ENCODE measurements at places on chromosomes 3 and 15.

DNA sequence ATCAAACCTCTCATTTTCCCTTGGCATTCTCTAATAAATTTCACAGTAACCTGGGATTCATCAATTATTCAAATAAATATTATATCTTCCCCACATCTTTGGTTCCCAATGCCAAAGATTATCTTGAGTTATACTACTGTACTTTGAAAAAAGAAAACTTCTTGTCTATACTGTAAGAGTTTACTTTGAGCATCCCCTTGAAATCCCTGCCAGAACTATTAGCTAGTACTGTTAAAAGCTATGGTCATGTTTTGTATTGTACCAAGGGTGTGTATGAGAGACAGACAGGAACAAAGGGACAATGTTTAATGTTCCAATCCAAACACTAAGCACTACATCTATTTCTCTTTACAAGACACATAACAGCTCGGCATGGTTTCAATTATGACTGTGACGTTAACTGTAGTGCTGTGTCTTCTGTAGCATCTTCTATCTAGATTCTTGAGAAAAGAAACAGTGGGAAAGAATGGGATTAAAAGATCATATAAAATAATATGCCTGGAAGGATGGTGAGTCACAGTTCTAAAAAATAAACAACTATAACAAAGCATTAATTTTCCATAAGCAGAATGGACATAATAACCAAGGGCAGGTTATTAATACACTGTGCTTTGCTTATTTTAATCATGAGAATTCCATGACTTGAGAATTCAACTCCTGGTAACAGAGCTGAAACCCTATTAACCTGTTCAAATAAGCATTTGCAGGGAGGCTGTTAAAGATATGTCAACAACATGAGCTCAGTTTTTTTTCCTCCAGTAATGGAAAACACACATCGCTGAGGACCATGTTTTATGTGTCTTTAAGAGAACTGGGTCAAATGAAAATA lies 71.1 kb downstream of the ALDH1A2 start:
- no peak for DNase-seq

DNA sequence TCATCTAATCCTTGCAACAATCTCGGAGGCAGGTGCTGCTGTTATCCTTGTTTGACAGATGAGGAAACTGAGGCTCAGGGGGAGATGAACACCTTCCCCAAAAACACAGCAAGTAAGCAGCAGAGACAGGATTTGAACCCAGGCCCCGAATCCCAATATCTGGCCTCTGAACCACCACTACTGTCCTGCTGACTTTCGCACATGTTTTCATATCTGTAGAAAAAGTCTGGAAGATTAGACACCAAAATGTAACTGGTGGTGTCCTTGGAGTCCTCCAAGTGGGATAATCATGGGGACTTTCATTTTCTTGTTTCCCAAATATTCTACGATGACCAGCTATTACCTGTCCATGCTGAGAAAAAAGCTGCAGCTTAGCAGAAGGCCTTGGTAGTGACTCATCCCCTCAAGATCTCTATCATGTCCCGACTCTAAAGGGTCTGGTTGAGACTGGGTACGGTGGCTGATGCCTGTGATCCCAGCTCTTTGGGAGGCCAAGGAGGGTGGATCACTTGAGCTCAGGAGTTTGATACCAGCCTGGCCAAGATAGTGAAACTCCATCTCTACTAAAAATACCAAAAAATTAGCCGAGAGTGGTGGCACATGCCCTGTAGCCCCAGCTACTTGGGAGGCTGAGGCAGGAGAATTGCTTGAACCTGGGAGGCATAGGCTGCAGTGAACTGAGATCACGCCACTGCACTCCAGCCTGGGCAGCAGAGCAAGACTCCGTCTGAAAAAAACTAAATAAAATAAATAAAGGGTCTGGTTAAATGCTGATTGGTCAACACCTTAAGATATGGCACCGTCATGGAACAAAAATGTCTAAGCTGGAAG lies 8.6 kb downstream of the IRAK2 start:
- no peak for DNase-seq

- DNase-seq = peak; percentile 70
Measured at GRCh38 chr15:33735637-33736247, 232.6 kb upstream of the CHRM5 start.

DNA sequence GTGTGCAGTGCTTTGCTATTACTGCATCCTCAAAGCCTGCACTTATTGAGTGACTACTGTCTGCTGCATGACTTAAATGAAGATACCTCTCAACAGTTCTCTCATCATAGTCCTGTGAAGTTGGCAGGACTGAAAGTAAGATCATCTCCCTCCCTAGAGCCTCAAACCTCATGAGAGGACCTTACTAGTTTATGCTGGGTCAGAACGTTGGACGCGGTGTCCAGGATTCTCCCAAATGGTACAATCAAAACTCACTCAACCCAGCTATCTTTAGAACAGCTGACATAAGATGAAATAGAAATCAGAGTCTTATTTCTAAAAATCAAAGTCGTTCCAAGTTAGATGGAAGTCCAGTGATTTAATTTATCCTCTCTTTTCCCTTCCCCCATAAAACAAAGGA lies 219.7 kb downstream of the PDZRN3 start:
- DNase-seq = no peak

GRCh38 chr3:99920481-99921376 lies 103.1 kb downstream of the CMSS1 start:
- no peak for DNase-seq

DNA sequence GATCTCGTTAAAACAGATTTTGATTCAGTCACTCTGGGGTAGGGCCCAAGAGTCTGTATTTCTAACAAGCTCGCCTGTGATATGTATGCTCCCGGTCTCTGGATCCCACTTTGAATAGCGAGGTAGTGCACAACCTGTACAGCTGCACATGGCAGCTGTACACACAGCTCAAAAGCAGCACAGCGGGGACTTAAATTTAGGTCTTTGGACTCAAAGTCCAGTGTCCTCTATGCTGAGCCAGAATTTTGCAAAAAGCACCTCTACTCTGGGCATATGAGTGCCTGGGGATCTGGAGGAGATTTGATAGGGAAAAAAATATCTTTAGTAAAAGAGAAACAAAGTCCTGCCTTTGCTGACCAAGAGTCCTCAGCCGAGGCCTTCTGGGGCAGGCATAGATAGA lies 83.1 kb downstream of the HMG20A start:
- no peak for DNase-seq

DNA sequence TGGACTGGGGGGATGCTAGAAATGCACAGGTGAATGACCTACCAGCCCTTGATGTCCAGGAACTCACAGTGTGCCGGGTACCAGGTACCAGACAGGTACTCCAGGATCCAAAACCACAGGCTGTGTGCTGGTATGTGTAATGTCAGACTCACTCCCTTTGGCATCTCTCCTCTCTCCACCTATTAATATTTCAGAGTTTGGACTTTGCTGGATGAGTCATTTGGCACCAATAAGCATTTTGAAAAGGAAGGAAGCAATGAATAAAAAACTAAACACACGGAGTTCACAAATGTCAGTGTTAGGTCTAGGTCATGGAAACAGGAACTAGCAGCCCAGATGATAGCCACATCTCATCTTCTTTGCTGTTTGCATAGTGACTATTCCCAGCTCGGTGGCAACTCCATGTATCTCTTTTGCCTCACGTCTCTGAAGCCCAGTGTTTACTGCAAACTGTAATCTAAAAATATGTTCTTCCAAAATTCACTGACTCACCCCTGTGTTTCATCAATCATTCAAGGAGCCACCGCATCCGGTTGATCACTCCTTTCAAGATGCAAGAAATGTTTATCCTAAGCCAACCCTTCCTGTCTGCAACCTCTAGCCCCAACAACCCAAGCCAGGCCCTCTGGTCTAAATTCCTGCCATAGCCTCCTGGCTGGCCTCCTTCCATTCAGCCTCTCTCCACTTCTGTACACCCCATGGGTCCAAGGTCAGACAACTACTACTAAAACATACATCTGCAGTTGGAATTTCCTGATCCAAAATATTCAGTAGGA lies 8.4 kb downstream of the ITGB5 start:
- no peak for DNase-seq

DNA sequence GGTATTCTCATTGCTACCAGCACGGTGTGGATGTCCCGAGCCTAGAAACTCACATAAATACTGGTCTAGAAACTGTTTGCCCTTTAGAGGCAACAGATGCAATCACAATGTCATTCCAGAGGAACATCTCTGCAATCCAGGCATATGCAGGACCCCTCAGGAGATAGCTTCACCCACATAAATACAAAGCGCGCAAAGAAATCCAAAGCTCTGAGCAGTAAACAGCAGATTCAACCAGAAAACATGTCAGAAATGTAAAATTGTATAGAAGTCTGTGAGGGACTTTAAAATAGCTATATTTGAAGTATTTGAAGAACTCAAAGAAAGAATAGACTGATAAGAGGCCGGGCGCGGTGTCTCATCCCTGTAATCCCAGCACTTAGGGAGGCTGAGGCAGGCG lies 291.7 kb downstream of the FAM43A start:
- DNase-seq = no peak

GRCh38 chr3:122563717-122564025 lies 429 bp downstream of the PARP9 start:
- DNase-seq = peak; percentile 20

- DNase-seq = no peak
Measured at GRCh38 chr3:46845397-46845859, 17.8 kb downstream of the MYL3 start.

DNA sequence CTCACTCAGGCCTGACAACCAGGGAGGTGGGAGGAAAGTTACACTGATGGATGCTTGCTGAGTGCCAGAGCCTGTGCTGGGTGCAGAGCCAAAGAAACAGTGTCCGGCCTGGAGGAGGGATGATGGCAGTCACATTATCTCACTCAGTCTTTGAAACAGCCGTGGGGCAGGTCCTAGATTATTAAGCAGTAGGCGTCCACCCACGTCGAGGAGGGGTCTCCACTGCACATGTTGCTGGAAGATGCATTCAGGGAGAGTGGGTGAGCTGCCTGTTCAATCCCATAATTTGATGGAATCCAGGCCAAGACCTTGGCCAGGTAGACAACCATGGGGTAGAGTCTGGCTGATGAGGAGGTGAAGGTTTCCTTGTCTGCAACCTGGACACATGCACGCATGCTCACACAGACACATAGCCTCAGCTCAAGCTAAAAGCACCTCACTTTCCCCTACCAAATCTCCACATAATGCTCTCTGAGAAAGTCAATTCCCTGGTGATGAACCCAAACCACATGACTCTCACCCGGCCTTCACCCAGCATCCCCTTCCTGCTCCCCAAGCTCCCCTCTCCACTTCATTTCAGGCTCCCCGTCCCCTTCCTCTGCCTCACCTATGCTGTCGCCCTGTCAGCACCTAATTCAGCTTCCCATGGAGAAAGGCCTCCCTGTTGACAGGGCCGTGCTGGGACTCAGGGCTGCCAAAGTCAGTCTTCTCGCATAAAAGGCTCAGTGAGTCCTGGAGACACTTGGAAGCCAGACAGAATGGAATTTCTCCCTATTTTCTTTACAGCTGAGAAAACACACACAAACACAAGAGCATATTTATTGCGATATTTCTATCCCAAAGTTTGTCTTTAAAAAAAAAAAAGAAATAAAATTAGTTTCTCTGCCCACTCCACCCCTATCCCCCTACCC lies 29.8 kb downstream of the ACAN start:
- DNase-seq = no peak

- DNase-seq = peak; percentile 79
Measured at GRCh38 chr15:78638658-78639314, 2.2 kb downstream of the CHRNB4 start.

GRCh38 chr3:1228289-1228688 lies 135.5 kb downstream of the CNTN6 start:
- DNase-seq = no peak

- DNase-seq = peak; percentile 81
Measured at GRCh38 chr3:129277829-129278271, 820 bp upstream of the HMCES start.

DNA sequence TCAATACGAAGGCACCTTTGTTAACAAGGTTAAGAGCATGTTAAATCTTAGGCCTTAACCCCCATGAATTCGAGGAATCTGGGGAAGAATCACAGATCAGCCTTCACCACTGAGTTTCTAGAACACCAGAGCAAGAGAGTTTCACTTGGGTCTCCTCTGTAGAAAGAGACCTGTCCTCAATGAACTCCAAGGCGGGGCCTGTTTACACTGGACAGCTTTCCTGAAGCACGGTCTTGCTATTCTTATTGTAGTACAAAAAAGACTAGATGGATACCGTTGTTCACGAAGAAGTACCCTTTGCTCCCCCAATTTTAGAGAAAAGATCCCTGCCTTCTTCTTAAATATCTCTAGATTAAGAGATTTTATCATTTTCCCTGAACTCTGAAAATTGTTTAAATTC lies 64.9 kb downstream of the USF3 start:
- DNase-seq = no peak

DNA sequence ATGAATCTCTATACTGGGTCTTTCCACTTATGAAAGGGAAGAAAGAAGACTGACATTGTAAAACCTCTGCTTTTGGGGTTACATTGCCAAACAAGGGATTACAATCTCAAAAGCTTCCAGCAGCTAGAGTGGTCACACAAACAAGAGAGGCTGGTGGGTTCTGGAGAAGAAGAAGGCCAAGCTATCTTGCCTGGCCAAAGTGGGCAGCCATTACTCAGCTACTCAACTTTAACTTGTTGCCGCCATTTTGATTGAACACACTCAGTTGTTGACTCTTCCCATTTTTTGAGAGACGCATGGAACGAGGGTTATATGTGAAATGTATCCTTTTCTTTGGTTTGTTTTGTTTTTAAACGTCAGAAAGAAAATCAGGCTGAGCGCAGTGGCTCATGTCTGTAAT lies 50.9 kb downstream of the BHLHE40 start:
- no peak for DNase-seq

GRCh38 chr3:186307594-186308221 lies 54.3 kb downstream of the DGKG start:
- DNase-seq = peak; percentile 57

DNA sequence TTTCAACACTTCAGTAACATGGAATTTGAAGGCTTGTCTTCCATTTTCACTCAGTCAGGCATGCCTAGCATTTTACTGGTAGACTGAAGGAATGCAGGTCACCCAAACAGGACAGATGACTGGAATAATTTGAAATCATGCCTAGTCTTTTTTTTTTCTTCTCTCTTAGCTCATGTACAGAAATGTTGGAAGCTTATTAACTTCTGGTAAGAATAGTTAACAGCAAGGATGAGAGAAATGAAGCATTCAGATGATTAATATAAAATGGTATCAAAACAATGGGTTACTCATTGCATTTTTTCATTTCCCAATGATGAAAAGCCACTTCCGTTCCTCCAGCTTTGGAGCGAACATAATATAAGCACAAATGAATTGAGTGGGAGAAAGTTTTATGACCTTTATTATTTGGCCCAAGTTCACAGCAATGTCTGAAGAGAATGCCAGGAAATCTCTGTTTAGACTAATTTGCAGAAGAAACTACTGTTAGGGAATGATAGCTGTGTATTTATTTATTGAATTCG lies 431.6 kb upstream of the RASGRP1 start:
- no peak for DNase-seq

GRCh38 chr3:66018057-66019033 lies 20.4 kb downstream of the MAGI1 start:
- no peak for DNase-seq

- DNase-seq = no peak
Measured at GRCh38 chr3:148066802-148067201, 630.9 kb upstream of the AGTR1 start.

GRCh38 chr15:77475898-77476297 lies 55.2 kb downstream of the HMG20A start:
- no peak for DNase-seq

GRCh38 chr15:65903296-65904073 lies 34.2 kb downstream of the RAB11A start:
- no peak for DNase-seq

GRCh38 chr3:9278498-9278897 lies 29.1 kb upstream of the SRGAP3 start:
- no peak for DNase-seq

- DNase-seq = no peak
Measured at GRCh38 chr3:2967871-2968270, 142.3 kb downstream of the IL5RA start.

GRCh38 chr3:136171097-136171542 lies 25.0 kb downstream of the MSL2 start:
- no peak for DNase-seq
